ENCODE measurements at places on chromosomes 5 and 9.

DNA sequence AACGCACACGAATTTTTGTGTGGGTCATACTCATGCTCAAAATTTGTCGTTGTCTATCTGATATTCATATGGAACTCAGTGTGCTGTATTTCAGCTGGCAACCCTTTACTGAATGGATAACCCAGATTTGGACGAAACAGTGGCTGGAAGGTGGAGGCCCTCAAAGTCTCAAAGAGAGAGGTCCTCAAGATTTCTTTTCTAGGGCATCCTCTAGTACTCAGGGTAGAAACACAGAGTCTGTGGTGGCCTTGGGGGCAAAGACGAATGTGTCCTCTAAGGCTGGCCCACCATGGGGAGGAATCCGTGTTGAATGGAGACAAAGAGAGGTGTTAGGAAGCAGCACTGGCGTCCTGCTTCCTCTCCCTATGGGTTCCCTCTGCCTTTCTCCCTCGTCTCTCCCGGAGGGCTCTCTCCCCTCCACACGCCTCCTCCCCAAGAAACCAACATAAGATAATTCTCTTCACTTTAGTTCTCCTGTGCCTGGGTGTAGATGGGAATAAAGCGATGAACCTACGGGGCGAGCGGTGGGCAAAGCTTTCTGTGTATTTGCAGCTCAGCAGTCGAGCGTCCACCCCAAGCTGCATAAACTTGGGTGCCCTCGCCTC, 333.7 kb downstream of the CWC27 start:
- DNase-seq, result no peak

DNA sequence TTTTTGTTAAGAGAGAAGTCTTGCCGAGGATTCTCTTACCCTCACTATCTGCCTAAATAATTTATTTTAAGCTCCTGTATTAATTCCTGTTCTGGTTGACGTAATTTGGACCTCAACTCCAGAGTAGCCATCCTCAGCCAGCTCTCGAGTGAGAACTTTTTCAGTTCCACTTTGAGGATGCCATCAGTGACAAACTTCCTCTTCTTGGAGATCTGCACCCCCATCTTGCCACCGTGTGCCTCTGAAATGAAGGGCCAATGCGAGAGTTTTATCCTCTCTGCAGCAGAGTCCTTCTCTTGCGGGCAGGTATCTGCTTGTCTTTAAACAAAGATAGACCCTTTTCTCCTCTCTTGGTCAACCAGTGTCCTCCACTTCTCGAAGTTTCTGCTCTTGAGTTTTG, 19.5 kb upstream of the TMEM174 start:
- DNase-seq, result no peak

- DNase-seq, result no peak
Observed at GRCh38 chr9:93037476-93037971, 21.0 kb upstream of the SUSD3 start.

DNA sequence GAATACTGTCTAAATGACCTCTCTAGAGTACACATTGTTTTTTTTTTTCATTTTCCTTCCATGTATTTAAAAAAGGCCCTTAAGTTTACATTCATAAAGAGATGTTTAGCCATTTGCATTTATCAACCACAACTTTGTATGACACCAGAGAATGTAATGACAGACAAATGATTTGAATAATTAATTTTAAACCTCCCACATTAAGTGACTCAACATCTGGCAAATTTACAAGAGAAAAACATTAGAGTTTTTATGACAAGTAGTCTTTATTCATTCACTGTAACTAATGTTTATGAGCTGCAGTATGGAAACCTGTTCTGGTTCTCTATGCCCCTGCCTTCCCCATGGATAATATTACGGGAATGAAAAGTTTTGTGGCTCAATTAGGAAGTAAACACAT, 1093.8 kb upstream of the CDH9 start:
- DNase-seq, result no peak

- no peak for DNase-seq
Observed at GRCh38 chr5:172694541-172694940, 53.5 kb downstream of the NEURL1B start.

- DNase-seq, result no peak
Observed at GRCh38 chr5:126359884-126360283, 63.3 kb upstream of the GRAMD2B start.

DNA sequence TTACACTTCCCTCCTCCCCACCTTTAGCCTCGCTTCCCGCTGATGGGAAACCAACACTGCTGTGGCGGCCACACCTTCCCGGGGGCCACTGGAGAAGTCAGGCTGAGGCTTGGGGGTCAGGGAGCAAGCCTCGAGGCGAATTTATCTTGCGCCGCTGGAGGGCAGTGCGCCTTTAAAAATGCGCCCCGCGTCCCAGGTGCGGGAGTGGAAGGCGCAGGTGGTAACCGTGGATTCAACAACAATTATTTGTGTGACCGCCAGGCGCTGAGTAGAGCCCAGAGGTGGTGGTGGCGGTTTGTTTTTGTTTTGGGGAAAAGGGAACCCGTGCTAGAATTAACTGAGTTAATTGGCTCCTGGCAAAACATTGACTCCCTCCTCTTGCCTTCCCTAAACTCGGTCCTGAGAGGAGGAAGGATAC, 1.1 kb downstream of the CFAP77 start:
- DNase-seq, result peak; percentile 82

GRCh38 chr9:91676046-91676445, 252.4 kb upstream of the NFIL3 start:
- DNase-seq, result no peak

- no peak for DNase-seq
Observed at GRCh38 chr9:83584995-83585394, 37.9 kb upstream of the IDNK start.

- no peak for DNase-seq
Observed at GRCh38 chr5:75656311-75657003, 45.2 kb downstream of the ANKDD1B start.

DNA sequence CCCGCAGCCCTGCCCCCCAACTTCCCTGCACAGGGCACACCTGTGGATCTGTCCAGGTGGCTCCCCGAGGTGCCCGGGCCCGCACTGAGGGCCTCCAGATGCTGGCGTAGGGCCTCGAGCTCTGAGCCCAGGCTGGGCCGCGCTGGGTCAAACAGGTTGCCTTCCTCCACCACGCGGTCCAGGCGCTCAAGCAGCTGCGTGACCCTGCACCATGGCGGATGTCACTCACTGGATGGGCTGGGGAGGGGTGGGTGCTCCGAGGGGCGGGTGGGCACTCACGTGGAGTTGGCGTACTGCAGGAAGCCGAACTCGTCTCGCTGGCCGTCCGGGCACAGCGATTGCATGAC, 5.4 kb downstream of the ABCA2 start:
- no peak for DNase-seq

GRCh38 chr5:158560170-158560569, 539.5 kb downstream of the EBF1 start:
- no peak for DNase-seq

DNA sequence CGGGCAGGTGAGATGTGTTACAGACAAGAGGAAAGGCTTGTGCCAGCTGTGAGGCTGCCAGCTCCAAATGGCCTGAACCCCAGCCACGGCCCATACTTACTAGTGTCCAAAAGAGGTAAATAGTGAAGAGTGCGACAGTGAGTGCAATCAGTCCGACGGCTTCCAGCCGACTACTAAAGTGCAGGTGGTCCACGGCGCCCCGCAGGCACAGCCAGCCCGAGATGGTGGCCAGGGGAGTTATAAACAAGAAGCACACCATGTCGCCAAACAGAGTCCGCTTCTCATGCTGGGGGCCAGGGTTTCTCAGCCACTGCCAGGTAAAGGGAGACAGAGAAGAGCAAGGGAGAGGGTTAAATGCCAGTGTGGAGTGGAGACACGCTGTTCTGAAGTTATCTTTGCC, 101.1 kb downstream of the LMNB1 start:
- DNase-seq, result no peak

DNA sequence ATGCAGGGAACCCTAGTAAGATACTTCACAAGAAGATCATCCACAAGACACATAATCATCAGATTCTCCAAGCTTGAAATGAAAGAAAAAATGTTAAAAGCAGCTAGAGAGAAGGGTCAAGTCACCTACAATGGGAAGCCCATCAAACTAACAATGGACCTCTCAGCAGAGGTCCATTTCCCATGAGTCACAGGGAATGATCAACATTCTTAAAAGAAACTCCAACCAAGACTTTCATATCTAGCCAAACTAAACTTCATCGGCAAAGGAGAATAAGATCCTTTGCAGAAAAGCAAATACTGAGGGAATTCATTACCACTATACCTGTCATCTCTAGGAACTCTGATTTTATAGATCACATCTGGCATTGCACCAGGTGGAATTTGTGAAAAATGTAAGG, 52.9 kb upstream of the SPATA31E1 start:
- no peak for DNase-seq

GRCh38 chr5:148147415-148147814, 20.9 kb upstream of the SPINK14 start:
- DNase-seq, result no peak

DNA sequence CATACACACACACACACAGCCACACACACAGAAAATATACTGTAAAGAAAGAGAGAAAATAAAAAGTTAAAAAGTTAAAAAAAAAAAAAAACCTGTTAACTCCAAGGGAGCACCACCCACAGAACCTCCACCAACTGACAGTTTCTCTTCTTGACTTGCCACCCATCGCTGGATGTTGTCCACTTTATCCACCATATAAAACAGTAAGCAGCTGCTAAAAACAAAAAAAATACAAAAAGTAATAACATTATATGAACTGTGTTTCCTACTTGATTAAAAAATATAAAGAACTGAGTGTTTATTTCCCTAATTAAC, 1.2 kb downstream of the PURA start:
- no peak for DNase-seq

- DNase-seq, result peak; percentile 54
Observed at GRCh38 chr5:75566710-75567309, 44.4 kb upstream of the ANKDD1B start.

DNA sequence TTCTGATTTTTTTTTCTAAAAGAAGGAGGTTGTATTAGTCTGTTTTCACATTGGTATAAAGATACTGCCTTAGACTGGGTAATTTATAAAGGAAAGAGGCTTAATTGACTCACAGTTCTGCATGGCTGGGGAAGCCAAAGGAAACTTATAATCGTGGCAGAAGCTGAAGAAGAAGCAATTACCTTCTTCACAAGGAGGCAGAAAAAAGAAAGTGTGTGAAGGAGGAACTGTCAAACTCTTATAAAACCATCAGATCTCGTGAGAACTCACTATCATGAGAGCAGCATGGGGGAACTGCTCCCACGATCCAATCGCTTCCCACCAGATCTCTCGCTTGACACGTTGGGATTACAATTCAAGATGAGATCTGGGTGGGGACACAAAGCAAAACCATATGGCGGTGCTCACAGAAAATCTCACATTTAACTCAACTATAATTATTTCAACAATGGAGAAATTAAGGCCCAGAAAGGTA, 27.1 kb downstream of the DPYSL3 start:
- DNase-seq, result no peak

GRCh38 chr9:100466171-100466828, 6.6 kb upstream of the TMEFF1 start:
- DNase-seq, result no peak

DNA sequence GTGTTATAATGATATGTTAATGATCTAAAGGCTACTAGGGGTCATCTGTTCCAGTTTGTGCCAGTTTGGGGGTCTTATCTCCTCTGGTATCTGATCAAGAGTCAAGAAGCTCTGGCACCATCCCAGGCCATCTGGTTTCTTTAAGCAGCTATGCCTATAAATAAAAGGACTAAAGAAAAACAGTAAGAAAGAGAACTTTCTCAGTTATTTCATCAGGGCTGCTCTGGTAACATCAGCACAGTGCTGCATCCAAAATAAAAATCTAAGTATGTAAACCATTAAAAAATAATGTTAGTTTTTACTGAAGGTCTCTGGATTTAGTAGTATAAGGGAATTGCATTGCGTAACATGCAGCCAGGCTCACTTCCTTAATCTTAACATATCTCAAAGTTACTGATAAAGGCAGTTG, 185.0 kb downstream of the NR2F1-AS1 start:
- no peak for DNase-seq

DNA sequence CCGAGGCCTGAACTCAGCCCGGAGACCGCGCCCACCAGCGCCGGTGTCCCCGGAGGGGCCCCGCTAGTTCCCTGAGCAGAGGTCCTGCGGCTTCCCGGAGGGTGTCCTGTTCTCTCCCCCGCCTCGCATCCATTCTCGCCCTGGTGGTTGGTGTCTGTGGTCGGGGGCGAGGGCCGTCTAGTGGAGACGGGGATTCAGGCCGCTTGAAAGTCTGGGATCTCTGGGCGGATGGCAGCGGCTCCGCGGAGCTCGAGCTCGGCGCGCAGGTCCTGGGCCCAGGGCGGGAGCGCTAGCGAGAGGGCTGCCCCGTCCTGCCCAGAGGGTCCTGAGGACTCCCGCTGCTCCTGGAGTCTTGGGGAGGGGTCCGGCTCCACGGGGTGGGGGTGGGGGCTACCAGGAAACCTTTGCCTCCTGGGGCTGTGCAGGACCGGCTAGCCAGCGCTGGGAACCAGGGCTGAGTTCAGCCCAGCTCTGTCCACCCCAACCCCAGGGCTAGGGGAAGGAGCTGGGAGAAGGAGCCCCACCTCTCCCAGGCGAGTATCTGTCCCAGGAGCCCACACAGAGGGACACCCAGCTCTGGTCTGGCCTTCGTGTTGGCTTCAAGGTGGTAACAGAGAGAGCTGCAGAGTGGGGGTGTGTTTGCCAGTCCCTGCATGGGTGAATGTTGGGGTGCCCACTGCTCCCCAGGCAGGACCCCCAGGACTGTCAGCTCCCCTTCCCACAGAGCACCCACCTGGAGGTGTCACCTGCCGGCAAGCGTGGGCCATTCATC, 4.0 kb downstream of the TOR4A start:
- no peak for DNase-seq

DNA sequence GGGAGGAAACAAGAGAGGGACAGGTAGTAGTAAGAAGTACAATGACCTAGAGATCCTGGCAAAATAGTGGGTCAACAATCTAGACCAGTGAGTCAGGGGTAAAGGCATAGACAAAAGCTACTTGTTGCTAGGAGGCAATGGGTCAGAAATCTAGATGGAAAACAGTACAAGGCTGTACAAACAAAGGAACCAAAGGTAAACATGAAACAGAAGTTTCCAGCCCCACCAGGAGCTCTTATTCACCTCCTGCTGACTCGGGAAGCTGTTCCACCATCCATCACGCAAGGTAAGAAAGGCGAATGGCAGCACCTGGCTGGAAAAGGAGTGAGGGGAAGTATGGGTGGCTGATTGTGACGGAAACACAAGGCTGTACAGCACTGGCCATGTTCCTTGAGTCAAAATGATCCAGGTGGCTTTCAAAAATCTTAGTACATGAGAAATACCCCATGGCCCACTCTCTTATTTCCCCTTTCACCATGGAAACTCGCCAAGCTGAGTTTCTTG, 70.5 kb upstream of the RAI14 start:
- no peak for DNase-seq

DNA sequence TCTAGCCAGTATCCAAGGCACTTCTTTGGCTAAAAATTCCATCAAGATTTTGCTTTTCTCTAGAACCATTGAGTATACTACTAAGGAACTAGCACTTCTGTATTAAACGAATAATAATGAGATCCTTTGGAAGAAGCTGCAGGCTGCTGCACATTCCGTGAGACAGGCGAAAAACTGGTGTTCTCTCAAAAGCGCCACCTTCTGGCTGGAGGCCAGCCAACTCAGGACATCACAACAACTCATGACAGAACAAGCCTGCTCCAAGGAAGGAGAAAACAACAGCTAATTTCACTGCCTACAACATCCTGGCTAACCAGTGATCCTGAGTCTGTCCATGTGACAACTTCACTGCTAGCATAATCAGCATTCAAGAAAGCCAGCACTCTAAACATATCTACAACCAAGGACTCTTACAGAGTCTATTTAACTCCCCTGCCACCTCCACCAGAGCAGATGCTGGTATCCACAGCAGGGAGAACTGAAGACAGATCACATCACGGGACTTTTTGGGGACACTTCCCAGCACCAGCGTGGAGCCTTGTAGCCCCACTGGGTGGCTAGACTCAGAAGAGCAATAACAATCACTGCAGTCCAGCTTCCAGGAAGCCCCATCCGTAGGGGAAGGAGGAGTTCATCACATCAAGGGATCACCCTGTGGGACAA, 150.5 kb downstream of the YTHDC2 start:
- DNase-seq, result peak; percentile 46
